ENCODE measurements at places on chromosomes 16 and 17.
A peak's percentile ranks its signal among the peaks of the same experiment; 100 is the strongest.

DNA sequence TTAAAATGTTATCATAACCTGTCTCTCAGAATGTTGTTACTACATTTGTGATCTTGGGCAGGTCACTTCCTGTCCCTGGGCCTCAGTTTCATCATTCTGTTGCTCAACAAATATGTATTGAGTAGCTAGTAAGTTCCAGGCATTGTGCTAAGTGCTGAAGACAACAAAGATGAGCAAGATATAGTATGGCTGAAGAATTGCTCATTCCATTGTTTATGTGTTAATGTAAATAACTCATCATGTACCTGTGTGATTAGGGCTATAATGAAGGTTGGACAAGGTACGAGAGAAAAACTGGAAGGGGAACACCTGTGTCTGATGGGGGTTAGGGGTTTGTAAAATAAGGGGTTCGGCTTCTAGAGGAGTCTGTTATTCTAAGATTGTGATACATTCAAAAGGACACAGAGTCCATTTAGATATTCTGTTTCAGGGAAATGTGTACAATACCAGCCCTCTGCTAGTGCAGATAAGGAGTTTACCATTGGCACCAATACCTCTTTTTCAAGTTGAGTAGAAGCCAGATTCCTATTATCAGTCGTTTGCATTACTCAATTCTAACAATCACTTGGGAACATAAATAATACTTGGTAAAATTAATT lies 20.0 kb downstream of the TUBG1 start:
- DNase-seq, result no peak

- DNase-seq, result peak; percentile 8
Measured at GRCh38 chr16:84308120-84308519, 13.4 kb downstream of the WFDC1 start.

- DNase-seq, result no peak
Measured at GRCh38 chr17:37787055-37787757, 42.3 kb upstream of the HNF1B start.

GRCh38 chr17:58969156-58969555 lies 137.5 kb downstream of the TRIM37 start:
- no peak for DNase-seq

DNA sequence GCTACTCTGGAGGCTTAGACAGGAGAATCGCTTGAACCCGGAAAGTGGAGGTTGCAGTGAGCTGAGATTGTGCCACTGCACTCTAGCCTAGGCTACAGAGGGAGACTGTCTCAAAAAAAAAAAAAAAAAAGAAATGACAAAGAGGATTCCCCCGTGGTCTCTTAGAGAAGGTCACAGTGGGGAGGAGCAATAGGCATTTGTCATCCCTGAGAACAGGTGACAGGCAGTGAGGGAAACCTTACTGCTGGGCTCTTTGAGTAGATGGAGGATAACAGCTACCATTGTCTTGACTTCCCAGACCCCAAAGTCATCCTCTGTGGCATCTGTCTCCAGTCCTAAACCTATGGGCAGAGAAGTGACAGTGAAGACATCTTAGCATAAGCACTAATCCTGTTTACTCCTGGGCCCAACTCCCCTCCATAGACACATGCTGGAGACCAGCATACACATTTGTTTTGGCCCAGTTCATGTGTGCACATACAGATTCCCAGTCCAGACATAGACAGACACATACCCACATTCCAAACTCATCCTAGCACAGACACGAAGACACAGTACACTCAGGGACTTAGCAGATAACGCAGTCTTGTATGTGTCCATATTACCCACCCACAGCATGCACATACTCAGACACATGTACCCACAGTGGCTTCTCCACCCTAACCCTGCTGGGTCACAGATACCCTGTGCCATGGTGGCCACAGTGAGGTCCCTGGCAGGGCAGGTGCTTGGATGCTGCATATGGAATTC lies 2.7 kb downstream of the ESRP2 start:
- DNase-seq, result no peak

DNA sequence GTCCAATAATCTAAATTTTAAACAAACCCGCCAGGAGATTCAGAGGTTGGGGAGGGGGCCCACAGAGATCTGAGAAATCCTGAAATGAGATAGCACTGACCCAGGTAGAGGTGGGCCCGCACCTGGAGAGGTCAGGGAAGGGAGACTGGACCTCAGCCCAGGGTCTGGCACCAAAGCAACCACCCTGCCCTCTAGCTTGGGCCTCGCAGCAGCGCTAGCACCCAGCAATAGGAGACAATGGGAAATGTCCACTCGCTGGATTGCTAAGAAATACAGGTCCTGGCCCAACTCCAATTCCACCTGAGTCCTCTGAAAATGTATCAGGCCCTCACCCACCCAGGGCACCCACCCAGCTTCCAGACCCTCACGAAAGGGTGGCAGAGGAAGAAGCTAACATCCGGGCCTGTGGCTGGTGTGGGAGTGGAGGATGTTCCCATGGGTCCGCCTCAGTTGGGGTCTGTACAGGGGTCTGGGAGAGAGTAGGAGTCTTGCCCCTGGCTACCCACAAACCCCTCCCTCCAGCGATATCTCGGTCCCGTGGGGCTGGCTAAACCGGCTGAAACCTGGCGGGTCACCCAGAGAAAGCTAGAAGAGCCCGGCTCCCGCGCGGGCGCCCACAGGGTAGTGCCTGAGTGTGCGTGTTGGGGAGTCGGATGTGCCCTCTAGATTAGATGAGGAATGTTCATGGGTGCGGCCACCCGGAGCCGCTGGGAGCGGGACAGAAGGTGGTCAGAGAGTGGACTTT lies 1.1 kb downstream of the PLLP start:
- no peak for DNase-seq

Data from NCI-H1694 (cell line).